ENCODE measurements at places on chromosomes 5 and 9.

GRCh38 chr9:115444959-115445358 is 327.0 kb upstream of the TNC start:
- DNase-seq: peak; percentile 16

DNA sequence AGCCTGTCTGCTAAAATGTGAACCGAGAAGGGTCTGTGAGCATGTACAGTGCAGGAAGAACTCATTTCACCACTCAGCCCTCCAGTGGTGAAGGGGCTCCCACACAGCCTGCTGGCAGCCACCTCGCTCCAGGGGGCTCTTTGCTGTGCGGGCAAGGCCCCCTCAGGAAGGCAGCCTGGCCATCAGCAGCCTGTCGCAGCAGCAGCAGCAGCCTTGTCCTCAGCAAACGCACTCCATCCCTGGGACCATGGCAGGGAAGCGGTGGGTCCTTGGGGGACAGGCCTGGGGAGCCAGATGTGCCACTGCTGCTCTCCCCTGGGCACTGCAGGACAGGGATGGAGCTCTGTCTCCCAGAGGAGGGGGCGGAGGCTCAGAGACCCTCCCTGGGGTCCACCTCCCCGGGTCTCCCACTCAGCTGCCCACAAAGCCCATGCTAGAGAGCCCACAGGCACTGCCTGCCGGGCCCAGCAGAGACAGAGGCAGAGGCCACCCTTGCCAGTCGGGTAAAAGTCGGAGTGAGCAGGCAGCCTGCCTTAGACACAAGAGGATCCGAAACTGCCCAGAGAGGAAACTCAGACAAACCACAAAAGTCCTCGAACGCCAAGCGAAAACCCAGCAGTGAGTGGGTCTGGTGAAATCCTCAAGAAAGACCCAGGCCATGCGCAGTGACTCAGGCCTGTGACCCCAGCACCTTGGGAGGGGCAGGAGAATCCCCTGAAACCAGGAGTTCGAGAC is 8.0 kb downstream of the BRD3 start:
- no peak for DNase-seq

- no peak for DNase-seq
These were observed 14.1 kb upstream of the ELL2 start for GRCh38 chr5:95975703-95976102.

GRCh38 chr9:72978744-72979143 is 25.9 kb upstream of the ALDH1A1 start:
- peak; percentile 78 for DNase-seq

- no peak for DNase-seq
These were observed 34.5 kb downstream of the RCL1 start for GRCh38 chr9:4827224-4827623.

DNA sequence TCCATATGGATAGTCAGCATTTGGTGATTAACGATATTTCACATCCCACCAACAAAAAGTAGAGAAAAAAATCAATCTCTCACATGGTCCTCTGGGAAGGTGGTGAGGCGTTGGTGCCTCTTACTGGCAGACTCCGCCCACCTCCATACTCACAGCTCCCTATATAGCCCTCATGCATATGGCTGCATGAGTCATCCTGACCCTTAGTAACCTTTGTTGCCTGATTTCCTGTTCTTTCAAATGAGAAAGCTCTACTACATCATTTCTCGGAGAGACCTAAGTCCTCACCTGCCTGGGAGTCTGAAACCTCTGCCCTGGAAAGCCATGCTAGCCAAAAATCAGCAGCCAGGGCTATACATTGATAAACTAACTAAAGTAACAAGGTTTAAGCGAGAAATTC is 33.3 kb upstream of the ABCA1 start:
- no peak for DNase-seq

DNA sequence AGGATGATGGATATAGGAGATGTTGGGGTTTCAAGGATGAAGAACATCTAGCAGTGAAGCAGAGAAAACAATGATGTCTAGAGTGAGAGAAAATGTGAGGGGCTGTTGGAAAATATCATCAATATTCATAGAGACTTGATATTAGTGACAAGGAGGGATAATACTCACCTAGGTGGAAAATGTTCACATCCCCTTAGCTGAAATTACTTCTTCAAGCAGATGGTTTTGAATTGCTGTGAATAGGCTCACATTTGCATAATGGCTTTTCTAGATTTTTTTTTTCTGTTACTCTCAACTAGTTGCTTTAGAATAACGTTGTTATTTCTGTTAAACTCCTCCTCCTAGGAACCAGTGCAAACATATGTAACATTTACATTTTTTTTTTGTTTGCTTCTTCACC is 61.6 kb upstream of the MAP1B start:
- no peak for DNase-seq

DNA sequence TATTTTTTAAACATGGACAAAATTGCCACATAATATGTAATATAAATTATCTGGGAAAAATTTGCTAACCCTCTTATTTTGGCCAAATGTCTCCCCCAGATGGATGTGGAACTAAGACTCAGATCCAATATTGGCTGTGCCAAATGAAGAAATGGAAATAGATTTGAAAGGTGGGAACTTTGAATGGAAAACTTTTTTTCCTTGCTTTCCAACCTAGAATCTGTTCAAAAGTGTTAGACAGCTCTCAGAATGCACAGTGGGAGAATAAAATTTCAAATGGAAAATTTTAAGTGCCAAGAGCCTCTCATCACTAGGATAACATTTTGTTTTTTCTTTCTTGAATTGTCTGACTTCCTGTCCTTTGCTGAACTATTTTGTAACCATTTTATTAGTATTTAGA is 142.6 kb upstream of the GAS1 start:
- DNase-seq: no peak

GRCh38 chr5:59528202-59528862 is 365.2 kb downstream of the PDE4D start:
- DNase-seq: no peak
